ENCODE measurements at places on chromosomes 3 and 15. TPM values are rescaled to one million over a fixed set of nuclear protein-coding genes. Genes with fewer than 3 reads are reported as not detected.
A peak's percentile ranks its signal among the peaks of the same experiment; 100 is the strongest.

GRCh38 chr3:29215948-29216347, 64.9 kb upstream of the RBMS3 start:
- no peak for DNase-seq

TRNT1 gene
- 22.0 TPM for total RNA-seq

TYRO3 gene
- 17.9 TPM for total RNA-seq

CTXND1 gene
- 2.2 TPM for total RNA-seq

- peak; percentile 2 for DNase-seq
These were observed 14.6 kb upstream of the OR5K2 start for GRCh38 chr3:98482717-98483482.

RAD18 gene
- total RNA-seq, result 9.7 TPM

ADAMTS17 gene
- total RNA-seq, result 2.7 TPM

DNA sequence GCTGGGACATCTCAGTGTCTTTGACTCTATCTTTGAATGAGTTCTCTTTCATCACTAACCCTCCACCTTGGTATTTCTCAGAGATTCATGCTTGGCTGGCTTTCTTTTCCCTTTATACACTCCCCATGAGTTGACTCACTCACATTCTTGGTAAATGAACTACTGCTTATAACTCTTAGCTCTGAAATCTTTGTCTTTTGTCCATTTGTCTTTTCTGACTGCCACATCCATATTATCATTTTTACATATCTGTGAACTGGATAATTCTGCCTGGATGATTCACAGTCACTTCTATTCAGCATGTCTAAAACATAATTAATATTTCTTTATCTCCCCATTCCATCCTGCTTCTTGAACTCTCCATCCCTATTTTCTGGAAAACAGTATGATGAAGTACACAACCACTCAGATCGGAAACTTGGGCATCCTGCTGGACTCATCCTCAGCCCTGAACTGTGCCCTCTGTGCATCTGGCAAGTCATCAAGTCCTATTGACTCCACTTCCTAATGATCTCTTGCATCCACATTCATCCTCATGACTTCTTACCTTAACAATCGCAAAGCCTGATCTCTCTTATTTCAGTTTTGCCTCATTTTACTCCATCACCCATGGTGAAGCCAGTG, 66.9 kb downstream of the KCNAB1 start:
- no peak for DNase-seq

DNA sequence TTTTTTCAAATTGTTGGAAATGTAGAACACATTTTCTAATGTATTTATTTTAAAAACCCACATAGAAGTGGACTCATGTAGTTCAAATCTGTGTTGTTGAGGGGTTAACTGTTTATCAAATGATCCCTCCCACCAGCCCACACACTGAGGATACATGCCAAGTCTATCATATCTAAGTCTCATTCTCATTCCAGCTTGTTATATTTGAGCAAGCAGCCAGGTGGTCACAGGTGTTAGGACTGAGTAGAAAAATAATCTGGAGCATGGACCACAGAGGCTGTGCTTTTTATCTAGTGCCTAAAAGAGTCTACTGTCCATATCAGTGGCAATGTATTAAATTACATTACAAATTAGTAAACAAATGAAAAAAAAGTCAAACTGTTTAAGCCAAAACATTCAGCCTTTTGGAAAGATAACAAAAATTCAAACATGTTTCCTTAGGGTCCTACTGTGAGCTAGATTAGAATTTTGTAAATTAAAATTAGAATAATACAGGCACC, 20.7 kb upstream of the SPESP1 start:
- DNase-seq, result peak; percentile 20

- DNase-seq, result peak; percentile 51
These were observed 13.5 kb downstream of the PTPN23 start for GRCh38 chr3:47394140-47394870.

- no peak for DNase-seq
These were observed 8.0 kb downstream of the ESYT3 start for GRCh38 chr3:138442433-138442832.

GRCh38 chr3:71973274-71974030, 188.5 kb upstream of the PROK2 start:
- DNase-seq, result no peak
